ENCODE measurements at places on chromosomes 1 and 21.

DNA sequence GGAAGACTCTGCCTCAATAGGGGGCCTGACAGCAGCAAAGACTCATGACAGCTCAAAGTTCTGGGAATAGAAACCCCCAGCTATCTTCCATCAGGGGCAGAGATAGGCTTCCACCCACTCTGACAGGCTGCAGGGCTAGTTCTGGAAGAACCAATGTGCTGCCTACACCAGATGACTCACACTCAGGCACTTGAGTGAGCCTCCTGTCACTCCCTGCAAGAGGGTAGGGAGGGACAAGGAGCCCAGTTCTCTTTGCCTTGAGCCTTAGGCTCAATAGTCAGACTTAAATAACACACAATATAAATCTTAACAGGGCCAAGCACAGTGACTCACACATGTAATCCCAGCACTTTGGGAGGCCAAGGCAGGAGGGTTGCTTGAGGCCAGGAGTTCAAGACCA lies 386.4 kb downstream of the HHAT start:
- DNase-seq: no peak

GRCh38 chr21:34367320-34367935 lies 3.6 kb downstream of the KCNE2 start:
- no peak for DNase-seq

- no peak for DNase-seq
Observed at GRCh38 chr1:105483436-105483835, 1573.0 kb upstream of the PRMT6 start.

- DNase-seq: no peak
Observed at GRCh38 chr1:46400421-46400820, 6.3 kb downstream of the FAAH start.

- DNase-seq: no peak
Observed at GRCh38 chr21:35730325-35730724, 330.0 kb downstream of the SETD4 start.

DNA sequence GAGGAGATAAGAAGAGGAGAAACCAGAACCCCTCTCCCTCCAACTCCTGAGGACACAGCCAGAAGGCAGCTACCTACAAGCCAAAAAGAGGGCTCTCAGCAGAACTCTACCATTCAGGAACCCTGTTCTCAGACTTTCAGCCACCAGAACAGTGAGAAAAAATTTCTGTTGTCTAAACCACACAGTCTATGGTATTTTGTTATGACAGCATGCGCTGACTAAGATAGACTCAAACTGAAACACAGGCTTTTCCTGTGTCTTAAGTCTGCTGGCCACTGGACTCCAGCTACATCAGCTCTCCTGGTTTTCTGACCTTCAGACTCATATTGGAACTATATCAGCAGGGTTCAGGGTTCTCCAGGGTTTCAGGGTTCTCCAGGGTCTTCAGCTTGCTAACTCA lies 126.5 kb upstream of the TNFSF4 start:
- DNase-seq: no peak

- DNase-seq: no peak
Observed at GRCh38 chr1:33015216-33015615, 21.5 kb downstream of the AK2 start.

DNA sequence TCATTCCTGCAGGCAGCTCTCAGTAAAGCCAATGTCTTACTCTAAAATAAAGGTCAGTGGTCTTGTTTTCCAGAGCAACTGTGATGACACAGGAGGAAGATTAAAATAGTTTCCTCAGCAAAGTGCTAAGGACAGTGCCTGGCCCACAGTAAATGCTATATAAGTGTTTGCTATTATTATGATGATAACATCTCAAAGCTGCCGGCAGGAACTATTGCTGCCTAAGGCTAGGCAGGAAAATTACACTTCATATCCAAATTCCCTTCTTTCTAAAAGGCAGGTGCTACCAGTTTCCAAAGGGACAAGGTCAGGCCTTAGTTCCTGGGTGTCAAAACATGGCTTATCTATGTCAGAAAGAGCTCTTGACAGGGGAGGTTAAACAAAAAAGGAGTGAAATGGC lies 401.3 kb downstream of the HHAT start:
- no peak for DNase-seq

DNA sequence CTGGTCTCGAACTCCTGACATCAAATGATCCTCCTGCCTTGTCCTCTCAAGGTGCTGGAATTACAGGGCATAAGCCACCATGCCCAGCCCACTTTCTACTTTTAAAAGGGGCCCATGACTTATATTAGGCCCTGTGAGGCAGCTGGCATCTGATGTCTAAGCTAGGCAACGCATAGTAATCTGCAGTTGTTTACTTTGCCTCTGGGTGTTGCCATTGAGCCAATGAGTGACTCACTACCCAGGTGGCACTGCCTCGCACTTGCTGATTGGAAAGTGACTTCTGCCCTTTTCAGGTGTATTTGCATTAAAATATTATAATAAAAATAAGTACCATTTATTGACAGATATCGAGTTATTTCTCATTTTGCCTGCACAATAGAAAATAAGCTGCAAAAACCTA lies 84.9 kb downstream of the KIF14 start:
- DNase-seq: no peak

DNA sequence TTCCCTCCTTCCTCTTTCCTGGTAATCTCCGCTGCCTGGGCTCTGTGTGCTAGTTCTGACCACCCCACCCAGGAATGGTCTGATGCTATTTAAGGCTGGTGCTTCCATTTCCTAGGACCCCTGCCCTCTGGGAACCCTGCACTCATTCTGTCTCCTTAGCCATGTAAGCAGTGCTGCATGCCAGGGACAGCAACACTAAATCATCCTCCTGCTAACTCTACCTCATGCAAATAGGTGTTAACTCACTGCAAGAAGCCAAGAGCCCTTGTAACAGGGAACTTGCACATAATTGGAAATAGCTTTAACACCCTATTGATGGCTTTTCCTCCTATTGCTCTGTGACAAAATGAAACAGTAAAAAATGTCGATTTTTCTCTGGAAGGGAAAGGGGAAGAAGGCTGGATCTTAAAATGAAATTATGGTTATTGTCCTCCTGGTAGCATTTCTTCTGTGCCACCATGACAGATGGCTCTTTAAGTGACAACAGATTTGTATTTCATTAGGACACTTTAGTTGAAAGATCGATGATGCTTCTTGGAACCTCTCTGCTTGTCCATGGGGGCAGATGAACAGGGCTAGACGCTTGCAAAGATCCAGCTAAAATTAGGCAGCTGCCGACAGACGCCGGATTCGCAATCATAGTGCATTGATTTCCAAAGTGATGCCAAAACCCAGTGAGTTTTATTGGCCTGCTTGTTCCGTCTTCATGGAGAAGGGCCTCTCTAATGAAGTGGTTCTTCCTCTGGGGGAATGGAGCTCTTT lies 551.7 kb downstream of the MATN1 start:
- DNase-seq: no peak

- DNase-seq: no peak
Observed at GRCh38 chr21:25581582-25581981, 25.7 kb downstream of the MRPL39 start.

DNA sequence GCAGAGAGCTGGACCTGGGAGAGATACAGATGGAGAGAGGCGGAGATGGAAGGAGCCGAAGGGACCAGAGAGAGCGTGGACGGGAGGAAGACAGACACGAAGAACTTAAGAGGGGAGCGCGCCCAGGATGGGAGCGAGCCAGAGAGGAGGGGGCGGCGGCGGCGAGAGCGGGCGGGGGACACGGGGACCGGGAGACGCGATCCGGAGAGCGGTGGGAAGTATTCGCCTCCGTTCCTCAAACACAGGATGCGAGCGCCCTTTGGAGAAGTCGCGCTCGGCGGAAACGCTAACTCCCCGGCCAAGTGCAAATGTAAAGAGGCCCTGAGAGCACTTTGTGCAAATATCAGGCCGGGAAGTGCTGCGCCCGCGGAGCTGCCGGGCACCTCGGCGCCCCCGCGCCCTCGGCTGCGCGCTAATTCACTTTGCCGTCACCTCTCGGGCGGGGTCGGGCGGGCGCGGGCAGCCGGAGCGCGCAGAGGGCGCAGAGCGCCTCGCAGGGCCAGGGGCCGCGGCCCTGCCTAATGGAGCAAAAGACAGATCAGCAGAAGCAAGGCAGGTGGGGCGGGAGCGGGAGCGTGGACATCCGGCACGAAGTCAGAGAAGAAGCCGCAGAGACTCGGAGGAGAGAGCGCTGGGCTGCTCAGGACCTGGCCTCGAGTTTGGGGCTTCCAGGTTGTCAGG lies 281.2 kb downstream of the RRAGC start:
- no peak for DNase-seq

GRCh38 chr1:229828461-229828860 lies 202.4 kb downstream of the URB2 start:
- no peak for DNase-seq

Data from substantia nigra (tissue), 51 donors.